ENCODE measurements at places on chromosomes 7 and 10.

- DNase-seq = no peak
Measured at GRCh38 chr7:23925088-23925487, 215.1 kb downstream of the STK31 start.

GRCh38 chr7:95919556-95919955 lies 147.2 kb downstream of the DYNC1I1 start:
- no peak for DNase-seq

- DNase-seq = no peak
Measured at GRCh38 chr7:47232751-47233412, 349.0 kb downstream of the TNS3 start.

- no peak for DNase-seq
Measured at GRCh38 chr10:125205431-125205830, 45.1 kb upstream of the CTBP2 start.

DNA sequence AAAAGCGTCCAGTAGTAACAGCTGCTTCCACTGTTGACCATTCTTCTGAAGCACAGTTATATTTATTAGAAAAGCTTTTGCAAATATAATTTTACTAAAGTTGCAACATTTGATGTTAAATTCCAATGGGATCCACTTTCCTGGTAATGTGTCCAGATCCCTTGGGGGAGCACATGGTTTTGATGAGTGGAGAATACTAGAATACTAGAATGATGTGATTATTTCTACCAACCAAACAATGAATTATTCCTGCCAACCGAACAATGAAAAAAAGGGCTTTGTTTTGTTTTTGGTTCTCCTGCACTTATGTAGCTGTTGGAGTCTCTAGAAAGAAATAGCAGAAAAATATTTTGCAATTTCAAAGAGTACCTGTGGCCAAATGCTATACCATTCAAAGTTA lies 59.1 kb downstream of the BPGM start:
- DNase-seq = no peak

GRCh38 chr7:32070051-32070405 lies 179 bp downstream of the PDE1C start:
- DNase-seq = no peak

DNA sequence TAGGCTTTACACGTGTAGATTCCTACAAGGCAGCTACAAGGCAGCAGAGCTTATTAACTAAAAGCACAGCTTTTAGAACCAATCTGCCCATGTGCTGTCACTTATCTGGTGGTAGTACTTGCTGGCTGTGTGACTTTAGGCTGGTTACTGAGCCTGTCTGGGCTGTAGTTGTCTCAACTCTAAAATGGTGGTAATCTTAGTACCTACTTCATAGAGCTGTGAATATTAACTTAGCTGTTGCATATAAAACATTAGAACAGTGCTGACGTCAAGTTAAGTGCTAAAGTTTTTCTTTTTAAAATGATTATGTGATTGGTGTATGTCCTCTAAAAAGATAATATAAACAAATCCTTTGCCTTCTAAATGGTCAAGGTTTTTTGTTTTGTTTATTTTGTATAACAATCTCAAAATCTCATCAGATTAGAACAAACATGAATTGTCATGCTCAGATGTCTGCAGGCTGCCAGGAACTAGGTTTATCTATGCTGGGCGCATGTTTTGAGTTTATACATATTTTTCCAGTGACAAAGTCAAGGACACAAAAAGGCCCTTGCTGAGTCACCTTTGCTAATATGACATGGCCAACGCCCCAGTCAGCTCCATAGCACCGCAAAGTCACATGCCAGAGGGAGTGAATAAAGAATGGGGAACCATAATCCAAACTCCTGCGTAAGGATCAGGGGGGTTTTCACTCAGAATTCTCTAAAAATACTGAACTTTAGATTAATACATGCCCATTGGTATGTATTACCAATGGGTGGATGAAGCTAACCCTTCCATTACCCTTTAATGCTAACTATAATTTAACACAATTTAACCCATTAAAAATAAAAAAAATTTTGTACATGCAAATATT lies 39.8 kb upstream of the ARL4A start:
- peak; percentile 41 for DNase-seq

GRCh38 chr7:73903321-73904218 lies 42.6 kb downstream of the TMEM270 start:
- DNase-seq = no peak

- no peak for DNase-seq
Measured at GRCh38 chr10:32161586-32161985, 105.4 kb upstream of the KIF5B start.

GRCh38 chr7:25953859-25954258 lies 198.1 kb upstream of the NFE2L3 start:
- DNase-seq = no peak

- DNase-seq = peak; percentile 92
Measured at GRCh38 chr7:43164757-43165156, 52.3 kb downstream of the HECW1 start.

- DNase-seq = no peak
Measured at GRCh38 chr10:86062198-86062550, 304.4 kb downstream of the GRID1 start.

DNA sequence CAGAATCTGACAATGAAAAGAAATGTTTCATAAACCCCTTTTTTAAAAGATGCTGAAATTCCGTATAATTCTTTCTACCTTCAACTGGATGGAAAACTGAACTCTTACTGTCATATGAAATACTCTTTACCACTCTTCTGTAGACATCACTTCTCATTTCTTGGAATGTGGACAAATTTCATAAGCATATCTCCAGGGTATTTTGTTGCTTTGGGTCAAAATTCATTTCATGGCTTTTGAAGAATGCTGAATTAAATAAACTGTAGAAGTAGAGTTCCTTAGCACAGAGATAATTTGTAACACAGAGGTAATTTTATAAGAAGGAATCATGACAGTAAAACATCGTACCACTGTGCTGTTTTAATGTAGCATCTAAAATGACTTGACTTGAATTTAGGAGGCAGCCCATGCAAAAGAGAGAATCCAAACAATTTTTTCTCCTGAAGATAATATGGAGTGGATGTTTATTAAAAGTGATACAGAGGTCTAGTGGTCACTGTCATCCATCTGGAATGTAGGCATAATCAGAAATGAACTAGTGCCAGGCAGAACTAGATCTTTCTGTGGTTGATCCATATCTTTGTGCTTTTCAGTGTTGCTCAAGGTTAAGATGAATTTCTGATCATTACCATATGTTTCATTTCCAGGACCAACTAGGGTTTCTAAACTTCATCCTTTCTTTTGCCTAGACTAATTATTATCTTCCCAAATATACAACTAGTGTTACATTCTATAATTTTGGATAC lies 492.0 kb downstream of the KIF20B start:
- DNase-seq = no peak
